ENCODE measurements at places on chromosomes 12 and 14.

GRCh38 chr14:94341656-94342333, 18.7 kb upstream of the SERPINA6 start:
- no peak for DNase-seq

DNA sequence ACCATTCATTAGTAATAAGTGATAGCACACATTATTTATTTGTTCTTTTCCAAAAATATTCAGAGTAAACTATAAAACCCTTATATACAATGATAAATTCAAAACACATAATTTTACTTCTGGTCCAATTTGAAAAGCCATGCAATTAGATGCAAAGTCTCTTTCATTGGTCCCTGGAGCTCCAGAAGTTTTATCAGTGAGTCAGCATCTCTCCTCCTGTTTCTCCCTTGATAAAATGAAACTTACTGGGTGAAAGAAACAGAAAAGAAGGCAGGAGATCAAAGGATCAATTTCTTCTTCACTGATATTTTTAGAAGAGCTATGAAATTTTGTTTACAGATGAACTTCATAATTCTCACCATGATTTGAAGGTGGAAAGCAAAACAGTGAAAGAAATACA, 47.5 kb downstream of the IFNG start:
- no peak for DNase-seq

- no peak for DNase-seq
These were observed 86.4 kb upstream of the NOS1 start for GRCh38 chr12:117447665-117448366.

DNA sequence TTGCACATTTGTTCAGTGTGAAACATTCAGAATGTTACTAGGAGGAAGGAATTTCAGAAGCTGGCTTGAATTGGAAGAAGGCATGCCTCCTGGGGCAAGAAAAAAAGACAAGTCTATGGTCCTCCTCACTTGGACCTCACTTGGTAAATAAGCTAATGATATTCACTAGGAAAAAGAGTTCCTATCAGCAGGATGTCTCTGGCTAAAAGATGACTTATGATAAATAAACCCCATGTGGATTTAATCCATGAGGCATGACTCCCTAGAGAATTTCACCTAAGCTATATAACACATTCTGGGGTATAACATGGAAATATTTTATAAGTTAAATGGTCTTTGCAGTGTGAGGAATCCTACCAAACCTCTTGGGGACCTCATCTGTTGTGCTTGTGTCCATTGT, 199.9 kb downstream of the LRIG3 start:
- no peak for DNase-seq

DNA sequence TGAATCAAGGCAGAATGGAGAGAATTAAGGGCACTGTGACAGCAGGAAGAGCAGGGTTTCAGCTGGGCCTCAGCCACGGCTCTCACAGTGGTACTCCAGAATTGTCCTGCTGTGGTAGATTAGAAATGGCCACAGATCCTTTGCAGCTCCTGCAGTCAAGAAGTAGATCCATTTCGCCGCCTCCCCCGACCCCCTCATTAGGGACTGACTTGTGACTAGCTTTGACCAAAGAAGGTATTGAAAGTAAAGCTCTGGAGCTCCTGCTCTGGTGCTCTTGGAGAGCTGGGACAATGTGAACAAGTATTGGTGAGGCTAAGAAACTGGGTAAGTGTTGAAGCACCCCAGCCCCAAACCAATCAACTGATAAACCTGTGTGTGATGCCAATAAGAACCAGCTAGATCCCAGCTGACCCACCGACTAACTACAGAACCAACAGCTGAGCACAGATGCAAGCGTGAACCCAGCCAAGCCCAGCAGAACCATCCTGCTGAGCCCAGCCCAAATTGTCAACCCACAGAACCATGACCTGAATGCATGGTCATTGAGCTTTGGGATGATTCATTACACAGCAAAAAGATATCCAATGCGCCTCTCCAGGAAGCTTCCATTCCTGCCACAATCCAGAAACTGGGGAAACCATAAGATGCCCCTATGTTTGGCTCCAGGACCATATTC, 50.7 kb downstream of the JAG2 start:
- DNase-seq = no peak

DNA sequence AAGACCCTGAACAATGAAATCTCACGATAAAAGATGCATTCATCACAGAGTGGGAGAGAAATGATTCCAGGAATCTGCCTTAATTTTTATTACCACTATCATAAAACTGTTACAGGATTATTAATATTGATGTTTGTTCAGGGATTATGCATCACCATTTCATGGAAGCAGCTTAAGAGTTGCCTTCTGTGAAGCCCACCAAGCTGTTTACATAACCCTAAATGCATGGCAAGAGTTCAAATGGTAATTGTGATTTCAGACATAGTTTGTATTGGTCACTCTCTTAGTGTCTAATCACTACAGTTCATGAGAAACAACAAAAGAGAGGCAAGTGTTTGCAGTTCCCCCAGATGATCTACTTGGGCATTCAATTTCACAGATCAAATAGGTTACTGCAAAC, 527.7 kb downstream of the RPS29 start:
- DNase-seq = no peak

- peak; percentile 61 for DNase-seq
These were observed 53.5 kb downstream of the ADGRD1 start for GRCh38 chr12:131007031-131007739.

DNA sequence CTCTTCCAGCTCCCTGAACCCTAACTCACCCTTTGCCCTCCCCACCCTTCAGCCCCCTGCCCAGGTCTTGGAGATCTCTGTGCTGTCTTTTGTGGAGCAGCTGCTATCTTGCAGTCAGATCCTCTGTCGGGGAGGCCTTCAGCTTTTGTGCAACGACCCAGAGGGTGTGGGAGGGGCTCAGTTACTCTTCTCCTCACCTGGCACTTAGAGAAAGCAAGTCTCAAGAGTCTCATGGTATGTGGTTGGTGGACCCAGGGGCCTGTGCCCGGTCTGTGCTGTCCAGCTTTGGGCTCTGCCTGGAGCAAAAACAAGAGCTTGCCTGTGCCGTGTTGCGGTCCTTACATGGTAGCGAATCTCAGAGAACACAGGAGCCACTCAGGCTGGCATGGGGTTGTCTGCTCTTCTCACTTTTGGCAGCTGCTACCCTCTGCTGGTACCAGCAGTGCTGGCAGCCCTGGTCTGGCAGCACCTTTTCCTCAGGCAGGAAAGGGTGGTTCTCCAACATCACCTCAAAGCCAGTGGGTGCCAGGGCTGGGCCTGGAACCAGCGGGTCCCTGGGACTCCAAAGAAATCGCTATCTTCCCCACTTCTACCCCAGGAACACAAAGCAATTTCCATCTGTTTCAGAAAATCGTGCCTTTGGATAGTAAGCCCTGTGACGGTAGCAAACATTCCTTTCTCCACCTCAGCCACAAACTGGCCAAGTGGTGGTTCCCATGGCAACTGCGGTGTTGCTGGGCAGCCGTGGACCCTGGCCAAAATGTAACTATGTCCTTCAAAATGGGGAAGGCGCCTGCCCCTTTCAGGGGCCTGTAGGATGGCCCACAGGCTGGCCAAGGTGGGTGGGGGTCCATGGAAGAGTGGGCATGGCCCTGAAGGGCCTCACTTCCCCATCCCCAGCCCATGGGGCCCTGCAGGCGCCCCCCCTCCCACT, 90.0 kb downstream of the RIN3 start:
- DNase-seq = no peak

DNA sequence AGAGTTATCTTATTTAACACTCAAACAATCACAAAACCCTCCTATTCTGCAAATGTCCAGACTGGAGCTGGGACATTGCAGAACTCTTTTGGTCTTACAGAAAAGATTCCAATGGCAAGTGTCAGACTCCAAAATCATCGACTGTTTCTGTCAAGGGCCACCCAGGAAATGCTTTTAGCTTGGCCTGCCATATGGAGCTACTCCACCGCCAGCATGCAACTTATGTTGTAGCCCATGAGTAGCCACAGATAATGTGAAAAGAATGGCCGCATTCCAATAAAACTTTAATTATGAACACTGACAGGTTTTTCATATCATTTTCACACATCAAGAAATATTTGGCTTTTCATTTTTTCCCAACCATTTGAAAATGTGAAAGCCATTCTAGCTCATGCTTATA, 57.5 kb downstream of the SYNE3 start:
- no peak for DNase-seq

GRCh38 chr14:23436327-23437132, 1.1 kb upstream of the MYH7 start:
- no peak for DNase-seq

DNA sequence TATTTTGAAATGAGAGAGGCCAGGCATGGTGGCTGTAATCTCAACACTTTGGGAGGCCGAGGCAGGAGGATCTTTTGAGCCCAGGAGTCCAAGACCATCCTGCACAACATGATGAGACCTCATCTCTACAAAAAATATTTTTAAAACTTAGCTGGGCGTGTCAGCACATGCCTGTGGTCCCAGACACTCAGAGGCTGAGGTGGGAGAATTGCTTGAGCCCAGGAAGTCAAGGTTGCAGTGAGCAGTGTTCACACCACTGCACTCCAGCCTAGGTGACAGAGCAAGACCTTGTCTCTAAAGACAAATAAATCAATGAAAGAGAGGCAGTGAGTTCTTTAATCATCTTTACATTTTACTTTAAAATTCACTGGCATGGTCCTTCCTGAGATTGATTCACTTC, 124.5 kb downstream of the DUSP6 start:
- DNase-seq = no peak

GRCh38 chr12:101570047-101570446, 24.7 kb upstream of the MYBPC1 start:
- no peak for DNase-seq

GRCh38 chr12:121804417-121805111, 755 bp downstream of the SETD1B start:
- DNase-seq = peak; percentile 43

DNA sequence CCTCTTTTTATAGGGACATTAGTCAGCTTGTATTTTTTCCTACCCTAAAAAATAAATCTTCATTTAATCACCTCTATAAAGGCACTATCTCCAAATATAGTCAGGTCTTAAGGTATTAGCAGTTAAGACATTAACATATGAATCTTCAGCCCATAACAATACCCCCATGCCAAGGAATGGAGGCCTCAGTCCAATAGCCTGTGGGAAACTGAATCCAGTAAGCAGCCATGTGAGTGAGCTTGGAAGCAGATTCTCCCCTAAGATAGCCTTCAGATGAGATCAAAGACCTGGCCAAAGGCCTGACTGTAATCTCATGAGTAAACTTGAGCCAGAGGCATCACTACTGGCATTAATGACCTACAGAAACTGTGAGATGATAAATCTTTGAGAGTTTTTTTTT, 232.1 kb upstream of the SYT10 start:
- no peak for DNase-seq

- no peak for DNase-seq
These were observed 53.7 kb downstream of the GALNT4 start for GRCh38 chr12:89470741-89471509.

- peak; percentile 37 for DNase-seq
These were observed 25.3 kb downstream of the IGF1 start for GRCh38 chr12:102454808-102455760.

GRCh38 chr12:8078398-8078797, 3.7 kb upstream of the NECAP1 start:
- no peak for DNase-seq

- DNase-seq = peak; percentile 75
These were observed 29.1 kb downstream of the SH2B3 start for GRCh38 chr12:111434680-111435338.

GRCh38 chr14:88468406-88468805, 82.9 kb downstream of the SPATA7 start:
- DNase-seq = no peak

DNA sequence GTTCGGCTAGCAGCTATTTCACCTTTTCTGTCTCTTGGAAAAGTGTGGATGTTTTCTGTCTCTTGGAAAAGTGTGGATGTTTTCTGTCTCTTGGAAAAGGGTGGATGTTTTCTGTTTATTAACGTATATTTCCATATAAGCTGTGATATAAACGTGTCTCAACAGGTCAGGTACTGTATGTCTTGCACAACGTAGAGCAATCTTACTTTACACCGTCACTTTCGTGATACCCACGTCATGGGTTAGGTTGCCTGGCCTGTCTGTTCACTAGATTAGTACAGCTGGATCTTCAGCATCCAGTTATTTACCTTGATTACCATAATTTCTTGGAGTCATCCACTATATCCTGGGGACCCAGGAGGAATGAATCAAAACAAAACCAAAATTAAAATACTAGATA, 14.1 kb downstream of the CLEC7A start:
- DNase-seq = no peak

GRCh38 chr12:26551385-26551784, 281.6 kb downstream of the ITPR2 start:
- no peak for DNase-seq

- DNase-seq = no peak
These were observed 272.1 kb downstream of the BCL11B start for GRCh38 chr14:98999901-99000300.

GRCh38 chr12:93297536-93297935, 80.2 kb upstream of the NUDT4 start:
- no peak for DNase-seq

DNA sequence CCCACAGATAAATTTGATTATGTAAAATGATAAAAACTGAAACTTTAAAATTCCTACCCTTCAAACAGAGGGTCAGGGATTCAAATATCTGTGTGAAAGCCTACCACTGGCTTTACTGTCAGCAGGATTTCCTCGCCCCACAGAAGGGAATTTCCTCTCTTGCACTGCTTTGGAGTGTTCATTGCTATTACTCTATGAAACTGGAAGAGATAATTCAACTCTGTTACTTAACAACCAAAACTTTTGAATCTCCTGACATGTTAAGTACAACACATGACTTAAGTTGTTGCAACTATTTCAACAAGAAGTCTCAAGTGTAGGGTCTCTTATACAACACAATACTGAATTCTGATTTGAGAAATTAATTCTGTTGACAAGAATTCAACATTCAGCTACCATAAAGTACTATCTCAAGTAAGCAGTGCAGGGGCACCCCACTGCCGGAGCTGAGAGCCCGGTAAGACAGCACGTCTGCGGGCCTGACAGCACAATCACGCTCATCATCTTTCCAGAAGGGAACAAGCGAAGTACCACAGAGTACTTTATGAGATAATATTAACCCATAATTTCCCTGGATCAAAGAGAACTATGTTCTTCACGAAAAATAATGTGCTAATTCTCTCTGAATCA, 22.9 kb downstream of the DICER1 start:
- no peak for DNase-seq

GRCh38 chr14:61503167-61503801, 181.9 kb downstream of the PRKCH start:
- DNase-seq = no peak

GRCh38 chr12:20211981-20212421, 156.3 kb upstream of the PDE3A start:
- no peak for DNase-seq

- DNase-seq = no peak
These were observed 19.6 kb downstream of the CMKLR1 start for GRCh38 chr12:108319277-108320234.

All from left cardiac atrium (tissue), 4 donors.